ENCODE measurements at places on chromosomes 3 and 15. TPM values are rescaled to one million over a fixed set of nuclear protein-coding genes. Genes with fewer than 3 reads are reported as not detected.

SKOR1 gene
- total RNA-seq: 0.11 TPM

GRCh38 chr15:43186003-43186353, 775 bp downstream of the CCNDBP1 start:
- peak overlapping the region; percentile 93 for H3K4me3 ChIP-seq
- DNase-seq: no peak
- no peaks in the 10 kb centered on the region for H3K36me3 ChIP-seq
- H3K4me1 ChIP-seq: peaks cover 8% of the 10 kb centered on the region

DNA sequence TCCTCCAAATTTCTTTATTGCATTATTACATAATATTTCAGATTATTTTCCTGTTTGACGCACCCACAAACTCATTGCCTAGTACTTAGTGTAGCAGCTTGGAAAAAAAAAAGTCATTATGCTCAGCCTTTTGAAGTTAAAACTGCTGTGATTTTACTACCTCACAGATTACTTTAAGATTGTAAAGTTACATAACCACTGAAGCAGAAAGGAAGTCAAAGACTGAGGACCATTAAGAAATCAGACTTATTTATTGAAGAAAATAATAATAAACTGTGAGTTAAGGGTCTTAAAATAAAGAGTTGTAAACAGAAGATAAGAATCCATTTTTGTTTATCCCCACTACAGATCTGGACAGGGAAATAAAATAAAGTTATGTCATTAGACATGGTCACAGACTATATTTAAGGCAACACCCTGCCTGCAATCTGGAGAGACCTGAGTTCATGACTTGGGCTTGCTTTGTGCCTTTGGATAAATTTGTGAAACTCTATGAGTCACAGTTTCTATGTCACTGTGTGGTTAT, 212.1 kb upstream of the ROBO2 start:
- DNase-seq: no peak
- H3K4me3 ChIP-seq: no peak overlapping the region
- H3K27me3 ChIP-seq: no peaks in the 10 kb centered on the region
- H3K27ac ChIP-seq: no peak overlapping the region
- H3K4me1 ChIP-seq: peaks cover 5% of the 10 kb centered on the region

GRIP2 gene
- total RNA-seq: 6.9 TPM

CYP8B1 gene
- total RNA-seq: not detected

DNA sequence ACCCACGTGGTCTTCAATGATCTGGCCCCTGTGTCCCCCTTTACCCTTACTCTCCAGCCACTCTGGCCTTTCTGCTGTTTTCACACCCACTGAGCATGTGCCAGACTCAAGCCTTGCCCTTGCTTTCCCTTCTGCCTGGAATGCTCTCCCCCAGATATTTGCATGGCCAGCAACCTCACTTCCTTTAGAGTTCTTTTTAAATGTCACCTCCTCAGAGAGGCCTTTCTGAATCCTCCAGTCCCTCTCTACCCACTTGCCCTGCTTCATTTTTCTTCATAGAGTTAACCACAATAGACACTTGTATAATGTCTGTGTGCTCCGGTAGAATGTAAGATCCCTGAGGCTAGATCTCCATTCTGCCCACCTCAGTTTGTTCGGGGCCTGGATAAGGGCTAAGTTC, 39.4 kb upstream of the TIPARP start:
- H3K4me1 ChIP-seq: peaks cover 8% of the 10 kb centered on the region
- DNase-seq: no peak
- H3K27ac ChIP-seq: no peak overlapping the region
- H3K36me3 ChIP-seq: no peaks in the 10 kb centered on the region
- H3K27me3 ChIP-seq: no peaks in the 10 kb centered on the region
- H3K4me3 ChIP-seq: no peak overlapping the region

DNA sequence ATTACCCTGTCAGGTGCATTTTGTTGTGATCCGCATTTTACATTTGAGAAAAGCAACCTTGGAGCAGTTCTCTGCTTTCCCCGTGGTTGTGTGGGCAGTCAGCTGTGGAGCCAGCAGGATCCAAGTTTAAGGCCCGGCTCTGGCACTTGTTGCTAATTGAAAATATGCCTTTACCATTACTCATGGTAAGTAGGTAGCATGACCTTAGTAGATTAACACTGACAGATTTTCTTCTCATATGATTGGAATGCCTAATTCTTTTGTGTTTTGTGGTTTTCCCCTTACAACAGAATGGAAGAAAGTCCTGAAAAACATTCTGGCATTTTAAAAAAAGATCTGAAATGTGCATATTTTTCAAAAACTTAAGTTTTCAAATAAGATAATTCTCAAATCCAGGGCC, 246.5 kb upstream of the LRRN1 start:
- no peak overlapping the region for H3K4me3 ChIP-seq
- H3K27ac ChIP-seq: no peak overlapping the region
- DNase-seq: no peak
- H3K36me3 ChIP-seq: no peaks in the 10 kb centered on the region
- no peaks in the 10 kb centered on the region for H3K4me1 ChIP-seq
- no peaks in the 10 kb centered on the region for H3K27me3 ChIP-seq

- peaks cover 6% of the 10 kb centered on the region for H3K4me1 ChIP-seq
- no peak overlapping the region for H3K4me3 ChIP-seq
- H3K36me3 ChIP-seq: no peaks in the 10 kb centered on the region
- no peaks in the 10 kb centered on the region for H3K27me3 ChIP-seq
These were observed 222.4 kb upstream of the LRIG1 start for GRCh38 chr3:66723231-66723630.

GRCh38 chr15:68100194-68100593, 46.1 kb downstream of the PIAS1 start:
- no peaks in the 10 kb centered on the region for H3K27me3 ChIP-seq
- no peak overlapping the region for H3K4me3 ChIP-seq
- no peak overlapping the region for H3K27ac ChIP-seq
- H3K4me1 ChIP-seq: no peaks in the 10 kb centered on the region
- DNase-seq: no peak
- no peaks in the 10 kb centered on the region for H3K36me3 ChIP-seq

DNA sequence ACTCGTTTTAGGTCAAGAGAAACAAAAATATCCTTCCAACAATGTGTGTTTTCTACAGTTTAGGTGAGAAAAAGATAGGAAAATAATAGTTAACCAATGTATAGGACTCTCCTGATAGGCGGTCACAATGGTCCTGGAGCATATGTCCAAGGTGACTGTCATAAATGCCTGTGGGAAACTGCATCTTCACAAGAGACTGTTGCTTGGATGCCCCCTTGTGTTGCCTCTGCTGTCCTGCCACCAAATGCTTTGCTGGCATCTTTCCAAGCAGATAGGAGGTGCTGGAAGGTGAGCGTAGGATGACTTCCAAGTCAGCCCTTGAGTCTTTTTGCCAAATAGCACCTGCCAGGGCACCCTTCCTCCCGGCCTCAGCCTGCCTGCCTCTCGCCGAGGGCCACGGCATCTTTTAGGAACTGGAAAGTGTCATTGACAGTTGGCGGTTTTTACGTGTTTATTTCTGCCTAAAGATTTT, 24.1 kb upstream of the SACM1L start:
- no peaks in the 10 kb centered on the region for H3K4me1 ChIP-seq
- peaks cover 4% of the 10 kb centered on the region for H3K36me3 ChIP-seq
- H3K4me3 ChIP-seq: no peak overlapping the region
- no peaks in the 10 kb centered on the region for H3K27me3 ChIP-seq
- H3K27ac ChIP-seq: no peak overlapping the region

DNA sequence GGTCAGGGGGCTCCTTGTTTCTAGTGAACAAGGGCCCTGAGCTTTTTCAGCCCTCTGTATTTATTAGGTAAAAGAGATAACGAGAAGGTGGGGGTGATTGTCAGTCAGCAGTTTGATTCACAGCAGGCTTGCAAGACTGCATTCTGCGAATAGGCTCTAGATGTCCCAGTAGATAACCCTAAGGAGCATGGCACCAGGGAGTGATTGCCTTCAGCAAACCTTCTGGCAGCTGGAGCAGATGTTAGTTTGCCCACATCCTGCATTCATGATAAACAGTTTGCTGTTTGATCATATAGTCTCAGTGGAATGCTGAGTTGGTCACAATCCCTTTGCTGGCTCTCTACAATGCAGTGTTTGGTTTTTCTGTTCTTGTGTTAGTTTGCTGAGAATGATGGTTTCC, 161.3 kb upstream of the GADL1 start:
- no peak overlapping the region for H3K4me3 ChIP-seq
- no peak for DNase-seq
- H3K36me3 ChIP-seq: no peaks in the 10 kb centered on the region
- H3K27me3 ChIP-seq: no peaks in the 10 kb centered on the region

DNA sequence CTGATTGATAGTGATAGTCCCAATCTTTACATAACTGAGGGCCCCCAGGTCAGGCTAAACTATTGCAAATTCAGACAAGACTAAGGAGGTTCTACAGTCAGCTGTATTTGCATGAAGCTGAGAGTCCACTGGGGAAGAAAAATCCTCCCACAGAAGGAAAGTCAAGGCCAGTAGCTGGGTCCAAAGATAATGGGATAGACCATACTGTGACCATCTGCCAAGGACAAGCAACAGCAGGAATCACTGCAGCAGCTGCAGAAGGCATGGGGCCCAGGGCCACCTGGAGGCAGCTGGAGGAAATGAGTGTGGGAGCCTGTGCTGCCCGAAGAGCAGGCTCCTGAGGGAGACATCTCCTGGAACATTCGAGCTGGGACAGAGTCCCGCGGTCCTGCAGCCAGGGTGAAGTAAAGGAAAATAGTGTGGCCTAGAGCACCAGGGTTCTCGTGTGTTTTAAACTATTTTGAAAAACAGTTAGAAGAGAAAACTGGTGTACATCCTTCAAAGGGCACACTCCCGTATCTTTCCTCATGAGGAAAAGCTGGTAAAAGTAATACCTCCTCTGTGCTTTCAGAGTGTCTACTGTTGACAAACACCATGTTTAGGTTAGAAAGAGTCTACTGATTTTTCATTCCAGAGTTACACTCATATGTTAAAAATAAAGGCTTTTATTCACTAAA, 13.2 kb upstream of the TMEM212 start:
- DNase-seq: no peak
- no peak overlapping the region for H3K4me3 ChIP-seq
- no peaks in the 10 kb centered on the region for H3K27me3 ChIP-seq
- H3K4me1 ChIP-seq: peaks cover 6% of the 10 kb centered on the region

AMOTL2 gene
- 60.3 TPM for total RNA-seq

UBP1 gene
- 71.9 TPM for total RNA-seq

- H3K4me3 ChIP-seq: no peak overlapping the region
- no peaks in the 10 kb centered on the region for H3K27me3 ChIP-seq
- H3K27ac ChIP-seq: no peak overlapping the region
- H3K36me3 ChIP-seq: no peaks in the 10 kb centered on the region
These were observed 151.2 kb upstream of the TMCO5A start for GRCh38 chr15:37783290-37783689.

SCG5 gene
- total RNA-seq: 16.9 TPM

DNA sequence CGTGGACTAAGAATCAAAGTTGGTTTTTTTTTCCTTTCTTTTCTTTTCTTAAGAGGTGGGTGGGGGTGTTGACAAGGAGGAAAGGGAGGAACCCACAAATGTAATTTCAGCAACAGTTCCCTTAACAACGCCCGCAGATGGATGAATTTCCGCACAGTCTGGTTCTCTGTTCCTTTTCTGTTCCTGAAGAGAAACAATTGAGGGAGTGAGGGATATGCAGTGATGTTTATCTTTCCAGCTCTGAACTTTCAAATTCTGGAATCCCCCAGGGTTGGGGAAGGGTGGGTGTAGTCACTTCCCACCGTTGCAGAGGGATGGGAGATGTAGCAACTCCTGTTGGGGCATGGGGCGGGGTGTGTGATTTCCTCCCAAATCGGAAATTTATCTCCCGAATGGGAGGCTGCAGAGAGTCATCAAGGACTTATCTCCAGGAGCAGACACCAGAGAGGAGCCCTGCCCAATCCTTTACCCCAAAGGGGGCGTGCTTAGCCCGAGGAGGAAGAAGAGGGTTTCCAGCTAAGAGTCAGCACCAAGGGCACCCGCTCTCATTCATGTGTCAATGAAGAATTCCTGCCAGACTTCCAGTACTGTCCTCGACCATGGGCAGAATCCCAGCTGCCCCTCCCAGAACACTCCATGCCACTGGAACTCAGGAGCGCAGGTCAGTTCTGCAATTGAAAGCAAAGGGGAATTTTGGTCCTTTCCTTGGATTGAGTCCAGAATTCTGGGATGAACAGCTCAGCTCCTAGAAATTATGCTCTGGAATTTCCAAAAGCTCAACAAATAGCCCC, 35.0 kb upstream of the CFAP161 start:
- no peak for DNase-seq
- no peaks in the 10 kb centered on the region for H3K36me3 ChIP-seq
- no peaks in the 10 kb centered on the region for H3K27me3 ChIP-seq
- no peak overlapping the region for H3K4me3 ChIP-seq

- no peak for DNase-seq
- no peaks in the 10 kb centered on the region for H3K36me3 ChIP-seq
- no peaks in the 10 kb centered on the region for H3K4me1 ChIP-seq
- no peak overlapping the region for H3K27ac ChIP-seq
These were observed 35.7 kb downstream of the MGA start for GRCh38 chr15:41695750-41696436.

DNA sequence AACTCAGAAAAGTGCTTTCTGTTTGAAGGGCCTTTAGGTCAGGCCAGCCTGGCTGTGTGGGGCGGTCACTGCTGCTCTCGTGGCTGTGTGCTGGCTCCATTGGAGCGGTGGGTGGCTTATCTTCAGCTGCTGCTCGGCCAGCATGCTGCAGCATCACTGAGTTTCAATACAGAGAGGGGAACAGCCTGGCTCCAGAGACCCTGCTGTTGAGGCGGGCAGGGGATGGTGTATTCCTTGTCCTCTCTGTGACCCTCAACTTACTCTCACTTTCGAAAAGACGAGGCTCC, 248.5 kb upstream of the ONECUT1 start:
- no peaks in the 10 kb centered on the region for H3K36me3 ChIP-seq
- H3K27ac ChIP-seq: no peak overlapping the region
- H3K4me1 ChIP-seq: no peaks in the 10 kb centered on the region
- no peak overlapping the region for H3K4me3 ChIP-seq
- DNase-seq: no peak

ZCWPW2 gene
- 0.39 TPM for total RNA-seq

DNA sequence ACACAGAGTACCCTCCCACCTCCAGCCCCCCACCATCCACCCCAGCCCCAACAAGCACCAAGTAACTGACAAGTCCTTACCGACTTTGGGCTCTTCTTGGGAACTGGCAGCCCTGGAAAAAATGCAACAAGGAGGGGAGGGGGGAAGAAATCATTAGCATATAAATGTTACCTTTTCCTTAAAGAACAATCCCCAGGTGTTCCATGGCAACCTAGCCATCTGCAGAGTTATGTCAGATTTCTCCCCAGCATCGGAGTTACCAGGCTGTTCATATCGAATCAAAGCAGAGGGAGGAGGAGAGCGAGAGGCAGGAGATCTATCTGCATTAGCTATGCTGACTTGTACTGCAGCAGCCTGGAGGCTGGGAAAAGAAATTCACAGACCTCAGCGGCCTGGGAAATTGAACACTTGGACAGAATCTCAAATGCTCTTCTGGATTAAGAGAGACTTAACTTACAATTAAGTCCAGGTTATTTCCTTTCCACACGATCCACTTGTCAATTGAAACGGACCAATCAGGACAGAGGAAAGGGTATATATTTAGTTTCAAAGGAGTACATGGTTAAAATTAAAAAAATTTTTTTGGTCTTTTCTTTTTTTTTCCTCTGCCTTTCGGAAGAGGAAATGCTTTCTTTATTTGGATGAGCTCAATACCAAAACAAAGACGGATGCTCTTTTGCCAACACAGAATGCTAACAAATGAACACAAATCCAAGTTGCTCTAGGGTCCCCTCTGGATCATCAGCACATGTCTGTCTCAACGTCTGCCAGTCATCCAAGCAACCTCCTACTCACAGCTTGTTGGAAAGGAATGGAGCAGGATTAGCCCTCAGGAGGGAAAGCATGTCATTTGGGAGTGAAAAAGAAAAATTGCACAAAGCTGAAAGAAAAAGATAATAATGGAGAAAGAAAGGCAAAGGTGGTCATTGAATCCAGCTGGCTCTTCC, 637.1 kb downstream of the MAGI1 start:
- H3K36me3 ChIP-seq: no peaks in the 10 kb centered on the region
- no peaks in the 10 kb centered on the region for H3K27me3 ChIP-seq

- H3K27me3 ChIP-seq: no peaks in the 10 kb centered on the region
- DNase-seq: no peak
- no peak overlapping the region for H3K4me3 ChIP-seq
- no peak overlapping the region for H3K27ac ChIP-seq
These were observed 428.5 kb downstream of the OCA2 start for GRCh38 chr15:27670486-27671209.
